Activated T-cell treated with anti-CD3 and anti-CD28 coated beads for 1 hour (primary cell): ENCODE measurements at places on chromosomes 11 and 22.

DNA sequence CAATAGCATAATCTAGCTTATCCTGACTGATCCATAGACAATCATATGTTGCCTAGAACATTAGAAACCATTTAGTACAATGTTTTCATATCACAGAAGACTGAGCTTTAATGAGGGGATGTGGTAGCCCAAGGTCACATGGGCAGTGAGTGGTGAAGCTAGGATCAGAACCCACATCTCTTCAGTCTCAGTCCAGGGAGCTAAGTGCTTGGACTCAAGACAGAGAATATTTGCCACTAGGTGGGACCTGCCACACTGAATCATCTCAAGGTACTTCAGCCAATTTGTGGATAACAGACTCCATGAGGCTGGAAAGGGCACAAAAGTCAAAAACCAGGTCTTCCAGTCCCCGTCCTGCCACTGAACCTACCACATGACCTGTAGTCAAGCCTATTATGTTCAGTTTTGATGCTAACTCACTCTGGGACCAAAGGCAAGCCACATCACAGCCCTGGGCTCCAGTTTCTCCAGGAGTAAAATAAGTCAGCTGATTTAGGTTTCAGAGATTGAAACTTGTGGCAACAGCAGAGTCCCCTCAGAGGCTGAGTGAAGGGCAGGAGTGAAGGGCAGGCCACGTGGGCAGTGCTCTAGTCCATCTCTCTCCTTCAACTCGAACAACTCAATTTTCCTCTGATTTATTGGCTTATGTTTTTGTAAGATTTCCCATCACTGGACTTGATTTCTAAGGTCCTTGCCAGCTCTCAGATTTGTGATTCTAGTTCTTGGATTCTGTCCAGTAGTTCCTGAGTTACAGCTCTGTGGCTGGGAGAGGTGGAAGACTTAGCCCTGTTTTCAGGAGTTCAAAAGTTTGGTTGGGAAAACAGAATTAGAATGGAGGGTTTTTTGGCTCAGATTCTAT, 84.6 kb upstream of the PHOX2A start:
- DNase-seq: no peak

DNA sequence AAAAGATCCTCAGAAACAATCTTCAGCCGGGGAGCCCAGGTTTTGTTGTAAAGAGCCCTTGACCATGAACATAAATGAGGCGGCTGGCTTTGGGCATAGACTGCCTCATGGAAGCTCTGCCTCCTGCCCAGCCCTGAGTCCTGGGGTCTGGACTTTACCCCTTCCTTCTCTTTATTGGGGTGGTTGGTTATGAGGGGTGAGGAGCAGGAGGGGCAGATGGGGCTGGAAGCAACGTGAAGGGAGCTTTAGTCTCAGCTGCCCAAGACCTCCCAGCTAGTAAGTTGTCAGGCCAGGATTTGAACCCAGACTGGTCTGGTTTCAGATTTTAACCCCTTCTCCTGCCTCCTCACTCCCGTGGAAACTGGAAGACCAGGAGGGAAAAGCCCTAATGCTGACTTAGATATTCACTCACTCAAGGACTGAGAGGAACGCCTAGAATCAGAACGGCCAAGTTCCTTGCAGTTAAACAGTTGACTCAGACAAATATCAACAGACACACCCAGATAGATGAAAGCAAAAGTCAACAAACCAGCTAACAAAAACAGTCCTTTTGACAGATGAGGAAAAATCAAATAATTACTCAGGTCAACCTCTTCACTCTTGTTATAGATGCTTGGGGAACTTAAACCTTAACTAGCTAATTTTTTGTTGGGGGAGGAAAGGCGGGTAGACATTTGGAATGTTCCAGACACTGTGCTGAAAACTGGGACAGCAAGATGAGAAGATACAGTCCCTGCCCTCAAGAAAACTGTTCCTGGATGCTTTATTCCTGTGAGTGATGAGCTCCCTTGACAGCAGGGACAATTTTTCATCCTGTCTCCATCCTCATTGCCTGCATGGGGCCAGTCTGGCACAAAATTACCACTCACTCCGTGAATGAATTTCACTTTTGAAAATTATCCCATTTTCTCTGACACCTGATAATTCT, 20.8 kb upstream of the ARRB1 start:
- no peak for DNase-seq

- DNase-seq: no peak
Measured at GRCh38 chr11:67261946-67262681, 4.2 kb upstream of the GRK2 start.

- DNase-seq: no peak
Measured at GRCh38 chr11:64119700-64120099, 46.2 kb downstream of the MACROD1 start.

DNA sequence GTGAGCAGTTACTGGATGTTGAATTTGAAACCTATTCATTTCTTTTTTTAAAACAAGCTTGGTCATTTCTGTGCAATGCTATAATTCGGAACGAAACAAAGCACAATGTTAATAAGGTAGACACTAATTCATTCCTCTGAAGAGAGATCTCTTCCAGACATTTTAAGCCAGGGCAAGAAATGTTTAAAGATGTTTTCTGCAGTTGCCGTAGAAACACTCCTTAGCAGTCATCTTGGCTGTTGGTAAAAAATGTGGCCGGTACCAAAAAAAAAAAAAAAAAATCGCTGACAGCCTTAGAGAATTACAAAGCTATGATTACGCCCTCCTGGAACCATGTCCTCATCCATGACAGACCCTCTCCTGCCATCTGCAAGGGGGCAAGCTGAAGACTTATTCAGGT, 66.4 kb upstream of the TTC12 start:
- no peak for DNase-seq

GRCh38 chr11:5153574-5154431, 754 bp downstream of the OR52A1 start:
- no peak for DNase-seq

DNA sequence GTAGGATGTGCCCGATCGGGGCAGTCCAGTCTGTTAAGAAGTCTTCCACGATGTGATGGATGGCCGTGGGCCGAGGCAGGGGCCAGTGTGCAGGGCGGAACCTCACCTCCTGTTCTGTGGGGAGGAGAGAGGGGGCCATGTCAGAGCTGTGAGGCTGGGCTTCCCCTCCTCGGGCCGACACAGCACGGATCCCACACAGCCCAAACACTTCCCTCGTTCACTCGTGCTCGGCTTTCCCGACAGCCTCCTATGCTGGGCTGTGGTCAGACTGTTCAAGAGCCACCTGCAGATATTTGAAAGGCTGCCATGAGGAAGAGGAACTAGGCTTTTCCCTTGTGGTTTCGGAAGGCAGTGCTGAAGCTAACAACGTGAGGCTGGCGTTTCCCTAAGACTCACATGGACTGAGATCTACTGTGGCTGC, 12.3 kb upstream of the TXN2 start:
- no peak for DNase-seq

DNA sequence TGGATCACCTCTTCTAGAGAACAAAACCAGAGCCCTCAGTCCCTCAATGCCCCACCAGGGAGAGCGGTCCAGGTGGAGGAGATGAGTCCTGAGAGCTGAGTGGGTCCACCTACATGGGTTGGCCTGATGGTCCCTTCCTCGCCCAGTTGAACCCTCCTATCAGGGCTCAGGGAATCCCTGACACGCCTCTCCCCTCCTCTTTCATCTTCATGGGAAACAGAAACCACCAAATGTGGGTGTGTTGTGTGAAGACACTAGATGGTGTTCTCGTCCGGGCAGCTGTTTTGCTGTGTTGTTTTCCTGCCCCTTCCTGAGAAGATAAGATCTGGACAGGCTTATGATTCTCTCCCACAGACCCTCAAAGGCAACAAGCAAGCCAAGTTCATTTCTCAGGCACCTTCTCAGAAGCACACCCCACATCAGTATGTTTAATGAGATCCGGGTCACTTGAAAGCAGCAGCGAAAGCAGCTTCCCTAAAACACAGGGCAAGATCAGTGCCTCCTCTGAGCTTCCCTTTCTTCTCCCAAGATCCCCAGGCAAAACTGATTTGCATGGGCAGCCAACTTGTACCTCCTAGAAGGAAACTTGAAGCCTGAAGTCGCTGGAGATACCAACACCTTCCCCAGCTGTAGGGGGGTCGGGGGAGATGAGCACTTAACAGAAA, 35.3 kb upstream of the POU2AF1 start:
- DNase-seq: no peak

DNA sequence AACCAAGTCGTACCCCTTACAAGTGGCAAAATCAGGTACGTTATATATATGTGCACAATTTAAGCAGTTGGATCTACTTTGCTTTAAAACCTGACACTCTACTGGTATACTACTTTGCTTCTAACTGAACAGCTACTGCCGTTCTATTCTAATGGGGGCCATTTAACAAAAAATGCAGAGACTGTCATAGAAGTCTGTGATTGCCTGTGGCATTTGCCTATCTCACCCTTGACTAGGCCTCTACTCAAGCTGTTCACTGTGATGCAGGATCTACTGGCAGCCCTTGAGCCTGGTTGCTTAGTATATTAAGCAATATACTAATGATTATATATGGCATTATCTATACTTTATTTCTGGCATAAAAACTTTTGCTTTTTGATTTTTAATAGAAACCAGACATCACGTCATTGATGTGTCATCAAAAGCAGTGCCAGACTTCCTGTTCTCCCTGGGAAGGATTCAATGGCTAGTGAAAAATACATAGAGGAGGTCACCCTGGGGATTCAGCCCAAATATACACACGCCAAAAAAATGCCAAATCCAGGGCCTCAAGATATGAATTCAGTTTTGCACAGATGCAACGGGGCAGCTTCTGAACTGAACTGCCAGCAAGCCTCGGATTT, 40.0 kb upstream of the FIBIN start:
- no peak for DNase-seq

DNA sequence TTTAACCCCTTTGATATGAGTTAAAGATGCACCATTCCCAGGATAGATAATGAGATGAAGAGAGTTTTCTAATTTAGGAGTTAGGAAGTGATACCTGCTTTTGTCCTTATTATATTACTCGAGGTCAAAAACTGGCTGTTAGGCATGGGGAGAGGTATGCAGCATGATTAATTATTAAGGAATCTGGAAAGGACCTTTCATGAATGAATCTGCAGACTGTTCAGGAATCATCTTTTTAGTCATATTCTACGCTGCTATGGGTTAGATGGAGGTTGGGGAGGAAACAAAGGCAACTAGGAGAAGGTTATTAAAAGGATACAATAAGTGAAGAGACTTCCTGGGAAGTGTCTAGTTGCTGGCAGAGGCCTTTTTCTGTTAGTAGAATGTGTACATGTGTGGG, 492.4 kb upstream of the CCDC90B start:
- no peak for DNase-seq

GRCh38 chr11:12075822-12076821, 34.3 kb upstream of the MICAL2 start:
- DNase-seq: no peak

DNA sequence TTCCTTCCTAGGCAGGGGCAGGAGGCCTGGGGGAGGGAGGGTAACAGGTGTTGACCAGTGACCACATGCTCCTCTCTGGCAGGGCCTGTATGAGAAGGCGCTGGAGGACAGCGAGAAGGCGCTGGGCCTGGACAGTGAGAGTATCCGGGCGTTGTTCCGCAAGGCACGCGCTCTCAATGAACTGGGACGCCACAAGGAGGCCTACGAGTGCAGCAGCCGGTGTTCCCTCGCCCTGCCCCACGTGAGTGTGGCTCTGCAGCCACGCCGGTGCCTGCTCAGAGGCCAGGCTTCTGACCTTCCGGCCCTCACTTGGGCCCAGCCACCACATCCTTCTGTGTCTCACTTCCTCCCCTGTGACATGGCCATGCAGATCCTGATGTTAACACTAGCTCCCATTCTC, 25.8 kb downstream of the ZC3H7B start:
- no peak for DNase-seq

GRCh38 chr11:36240173-36240572, 49.1 kb downstream of the COMMD9 start:
- DNase-seq: no peak

DNA sequence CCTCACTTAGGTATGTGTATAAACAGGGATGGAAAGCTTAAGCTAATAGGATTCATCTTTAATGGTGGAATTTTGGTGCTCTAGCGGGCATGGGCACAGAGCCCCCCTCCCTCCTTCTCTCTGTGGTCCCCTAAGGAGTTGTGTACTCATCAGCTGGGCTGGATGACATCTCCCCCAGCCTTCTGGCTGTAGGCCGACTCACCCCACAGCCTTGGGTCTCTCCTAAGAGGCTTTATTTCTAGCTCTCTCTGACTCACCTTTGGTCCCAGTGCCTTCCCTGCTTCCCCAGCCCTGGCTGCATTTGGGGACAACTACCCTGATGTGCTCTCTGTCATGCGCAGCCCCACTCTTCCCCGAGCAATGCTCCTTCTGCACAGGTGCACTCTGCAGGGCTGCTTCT, 26.9 kb downstream of the SLC6A5 start:
- no peak for DNase-seq

DNA sequence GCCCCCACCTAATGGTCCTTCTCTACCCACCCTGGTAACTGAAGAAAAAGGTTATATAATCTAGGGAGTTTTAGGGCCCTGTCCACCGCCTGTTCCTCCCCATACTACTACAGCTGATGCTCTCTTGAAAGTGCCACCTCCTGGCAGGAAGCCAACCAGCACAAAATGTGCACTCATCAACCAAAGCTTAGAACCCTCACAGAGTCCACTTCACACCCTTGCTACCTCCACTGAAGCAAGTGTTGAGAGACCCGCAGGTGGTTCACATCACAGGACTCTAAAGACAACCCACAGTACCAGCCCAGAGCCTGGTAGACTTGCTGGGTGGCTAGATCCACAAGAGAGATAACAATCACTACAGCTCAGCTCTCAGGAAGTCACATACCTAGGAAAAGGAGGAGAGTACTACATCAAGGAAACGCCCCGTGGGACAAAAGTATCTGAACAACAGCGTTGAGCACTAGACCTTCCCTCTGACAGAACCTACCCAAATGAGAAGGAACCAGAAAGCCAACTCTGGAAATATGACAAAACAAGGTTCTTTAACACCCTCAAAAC, 17.5 kb upstream of the OR10W1 start:
- DNase-seq: no peak

- no peak for DNase-seq
Measured at GRCh38 chr11:12771875-12772274, 97.7 kb downstream of the TEAD1 start.

GRCh38 chr22:28418008-28418407, 261.6 kb downstream of the TTC28 start:
- DNase-seq: no peak

DNA sequence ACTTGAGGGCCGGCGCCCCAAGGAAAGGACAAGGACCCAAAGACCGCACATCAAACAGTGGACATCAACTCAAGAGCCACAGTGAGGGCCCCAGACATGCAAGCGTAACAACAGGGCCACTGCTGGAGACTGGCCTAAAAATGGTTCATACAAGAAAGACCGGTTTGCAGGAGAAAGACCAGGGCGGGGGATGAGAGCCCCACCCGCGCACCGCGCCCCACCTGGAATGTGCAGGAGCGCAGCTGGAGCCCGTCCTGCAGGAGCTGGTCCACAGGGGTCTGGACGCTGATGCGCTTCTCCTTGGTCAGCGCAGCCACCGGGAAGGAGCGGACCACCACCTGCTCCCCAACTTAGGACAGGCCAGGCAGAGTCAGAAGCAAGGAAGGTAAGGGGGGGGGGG, 13.9 kb downstream of the SBF1 start:
- DNase-seq: no peak

DNA sequence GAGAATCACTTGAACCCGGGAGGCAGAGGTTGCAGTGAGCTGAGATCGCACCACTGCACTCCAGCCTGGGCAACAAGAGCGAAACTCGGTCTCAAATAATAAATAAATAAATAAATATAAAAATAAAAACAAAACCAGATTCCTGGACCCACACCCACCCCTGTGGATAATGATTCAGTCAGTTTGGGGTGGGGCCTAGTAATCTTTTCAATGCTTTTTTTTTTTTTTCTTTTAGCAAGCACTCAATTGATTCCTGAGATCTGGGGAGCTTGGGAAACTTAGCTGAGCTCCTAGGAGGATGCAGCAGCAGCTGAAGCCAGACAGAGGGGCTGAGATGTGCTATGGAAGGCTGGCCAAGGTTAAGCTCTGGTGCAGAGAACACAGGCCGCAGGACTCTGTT, 4.6 kb upstream of the PC start:
- no peak for DNase-seq
